Astrocyte of the cerebellum (primary cell): ENCODE measurements at places on chromosomes 6 and 20.

- no peak for DNase-seq
These were observed 10.6 kb upstream of the NDRG3 start for GRCh38 chr20:36756496-36756895.

DNA sequence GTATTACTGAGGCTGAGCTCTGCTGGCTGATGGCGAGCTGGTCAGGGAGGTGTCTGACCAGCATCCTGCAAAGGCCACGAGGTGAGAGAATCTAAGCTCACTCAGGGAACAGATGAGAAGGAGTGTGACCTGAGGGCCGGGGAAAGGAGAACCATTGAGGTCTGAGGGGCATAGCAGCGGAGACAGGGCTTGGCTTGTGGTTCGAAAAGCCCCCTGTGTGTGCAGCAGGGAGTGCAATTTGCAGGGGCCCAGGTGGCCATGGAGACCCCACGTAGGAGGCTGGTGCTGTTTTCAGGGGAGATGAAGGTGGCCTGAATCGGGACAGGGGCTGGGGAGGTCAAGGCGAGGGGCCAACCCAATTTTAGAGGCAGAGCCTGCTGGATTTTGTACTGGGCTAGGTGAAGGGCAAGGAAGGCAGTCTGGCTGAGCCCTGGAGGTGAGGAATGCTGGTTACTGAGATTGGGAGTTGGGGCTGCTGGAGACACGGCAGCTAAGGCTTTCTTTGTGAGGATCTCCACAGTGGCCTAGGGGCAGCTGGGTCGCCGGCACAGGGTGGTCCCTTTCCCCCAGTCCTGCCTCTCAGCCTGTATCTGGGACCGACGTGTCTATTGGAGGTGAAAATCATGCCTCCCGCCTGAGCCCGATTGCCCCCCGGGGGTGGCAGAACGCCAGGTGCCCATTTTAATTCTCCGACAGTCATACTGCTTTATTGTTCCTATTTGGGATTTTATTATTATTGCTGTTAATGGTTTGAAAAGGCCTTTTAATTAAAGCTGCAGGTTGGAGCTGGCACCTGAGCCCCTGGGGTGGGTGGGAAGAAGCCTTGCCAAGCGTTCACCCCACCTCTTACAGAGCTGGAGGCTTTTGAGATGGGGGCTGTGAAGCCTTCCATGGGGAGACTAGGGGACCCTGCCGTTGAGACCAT, 28.4 kb downstream of the DLGAP4 start:
- DNase-seq: no peak

GRCh38 chr6:52976591-52977035, 18.5 kb downstream of the GSTA4 start:
- no peak for DNase-seq

DNA sequence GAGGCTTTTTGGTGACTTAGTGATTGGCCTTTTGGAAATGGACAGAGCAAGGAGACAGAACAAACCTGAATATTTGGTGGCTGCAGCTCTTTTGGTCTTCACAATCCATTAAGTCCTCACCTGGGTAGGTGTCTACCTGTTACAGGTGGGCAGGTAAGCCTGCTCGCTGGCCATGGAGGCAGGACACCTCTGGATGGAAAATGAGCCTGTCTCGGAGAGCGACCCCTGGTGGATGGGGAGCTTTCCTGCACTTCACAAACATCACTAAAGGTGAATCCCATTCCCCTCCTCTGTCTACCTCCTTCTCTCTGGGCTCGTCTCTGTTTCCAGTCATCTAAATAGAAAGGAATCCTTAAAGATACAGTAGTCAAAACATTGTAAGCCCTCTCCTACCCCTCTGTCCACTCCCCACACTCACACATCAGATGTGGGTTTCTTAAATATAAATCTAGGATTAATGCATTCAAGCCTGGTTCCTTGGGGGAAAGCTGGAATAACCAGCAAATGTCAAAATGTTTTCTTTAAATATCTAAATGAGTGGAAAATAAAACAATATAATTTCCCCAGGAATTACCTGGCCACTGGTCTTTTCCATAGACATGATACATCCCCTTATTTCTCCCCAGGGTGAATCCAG, 304.9 kb downstream of the CDH26 start:
- no peak for DNase-seq

- DNase-seq: peak; percentile 33
These were observed 32.8 kb downstream of the APCDD1L start for GRCh38 chr20:58482416-58482815.

DNA sequence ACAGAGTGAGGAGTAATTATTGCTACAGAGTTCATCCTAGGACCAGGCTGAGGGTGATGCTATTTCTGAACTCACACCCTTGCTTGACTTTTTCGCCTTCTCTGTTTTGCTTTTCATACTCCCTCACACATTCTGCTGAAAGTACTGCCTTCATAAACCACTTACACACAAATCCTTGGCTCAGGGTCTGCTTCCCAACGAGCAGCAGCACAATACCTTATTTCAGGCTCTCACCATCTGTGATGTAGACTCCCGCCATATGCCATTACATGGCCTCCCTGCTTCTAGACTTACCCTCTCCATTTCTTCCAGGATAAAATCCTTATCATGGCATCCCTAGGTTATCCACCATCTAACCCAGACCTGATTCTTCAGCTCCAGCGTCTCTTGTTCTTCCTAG, 321.3 kb upstream of the SPTLC3 start:
- no peak for DNase-seq
